ENCODE measurements at places on chromosomes 1 and 21.

- DNase-seq: no peak
Observed at GRCh38 chr1:59556398-59556797, 258.4 kb upstream of the HOOK1 start.

DNA sequence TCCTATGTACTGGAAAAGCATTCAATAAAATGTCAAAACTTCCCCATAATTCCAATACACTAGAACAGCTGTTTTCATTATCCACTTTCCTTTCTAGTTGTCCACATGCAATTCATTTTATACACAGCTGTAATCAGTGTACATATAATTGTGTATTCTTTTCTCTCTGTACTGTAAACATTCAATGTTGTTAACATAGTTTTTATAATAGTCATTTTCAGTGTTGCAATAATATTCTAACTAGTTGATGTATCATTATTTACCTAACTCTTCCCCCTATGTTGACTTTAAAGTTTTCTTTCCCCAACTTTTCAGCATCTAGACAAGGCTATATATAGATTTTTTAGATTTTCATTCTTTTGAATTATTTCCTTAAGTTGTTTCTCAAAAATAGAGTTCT lies 44.4 kb downstream of the DIPK1A start:
- DNase-seq: no peak

- DNase-seq: no peak
Observed at GRCh38 chr1:196306421-196306820, 301.8 kb downstream of the KCNT2 start.

GRCh38 chr1:208270651-208271141 lies 26.5 kb upstream of the PLXNA2 start:
- no peak for DNase-seq

GRCh38 chr21:41899426-41900202 lies 20.5 kb upstream of the PRDM15 start:
- DNase-seq: no peak
